ENCODE measurements at places on chromosomes 3 and 15. TPM values are rescaled to one million over a fixed set of nuclear protein-coding genes. Genes with fewer than 3 reads are reported as not detected.

Gene TUSC7
- total RNA-seq: not detected

Gene CPA3
- not detected for total RNA-seq

Gene CFAP161
- not detected for total RNA-seq

Gene SLMAP
- total RNA-seq: 53.4 TPM

Gene POLR2M
- 54.5 TPM for total RNA-seq

Gene GOLGA8G
- total RNA-seq: not detected

DNA sequence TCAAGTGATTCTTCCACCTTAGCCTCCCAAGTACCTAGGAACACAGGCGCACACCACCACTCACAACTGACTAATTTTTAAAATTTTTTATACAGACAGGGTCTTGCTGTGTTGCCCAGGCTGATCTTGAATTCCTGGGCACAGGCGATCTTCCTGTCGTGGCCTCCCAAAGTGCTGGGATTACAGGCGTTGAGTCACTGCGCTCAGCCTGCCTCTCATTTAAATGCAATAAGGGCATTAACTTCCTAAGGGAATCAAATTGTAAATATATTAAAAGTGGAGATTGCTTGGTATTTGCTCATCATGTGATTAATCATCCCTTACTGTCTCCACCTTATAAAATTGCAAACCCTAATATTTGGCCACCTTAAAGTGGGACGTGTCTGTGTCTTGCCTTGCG is 65.2 kb downstream of the PGPEP1L start:
- DNase-seq: no peak

- no peak for DNase-seq
Measured at GRCh38 chr3:100048248-100048647, 66.1 kb downstream of the FILIP1L start.

DNA sequence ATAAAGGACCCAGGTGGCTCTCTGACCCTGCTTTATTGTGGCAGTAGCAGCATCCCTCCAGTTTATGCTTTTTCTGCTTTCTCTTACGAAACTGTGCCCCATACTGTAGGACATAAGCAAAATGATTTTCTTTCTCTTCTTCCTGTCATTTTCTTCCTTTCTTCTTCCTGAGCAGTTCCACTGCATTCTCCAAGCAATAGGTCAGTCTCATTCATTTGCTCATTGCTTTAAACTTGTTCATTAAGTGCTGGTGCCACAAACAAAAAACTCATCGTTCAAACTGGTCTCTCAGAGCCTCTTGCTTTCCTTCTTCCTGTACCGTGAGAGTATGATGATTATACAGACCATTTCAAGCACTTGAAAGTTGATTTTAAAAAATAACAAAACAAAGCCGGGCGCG is 66.8 kb downstream of the PDE8A start:
- DNase-seq: no peak

DNA sequence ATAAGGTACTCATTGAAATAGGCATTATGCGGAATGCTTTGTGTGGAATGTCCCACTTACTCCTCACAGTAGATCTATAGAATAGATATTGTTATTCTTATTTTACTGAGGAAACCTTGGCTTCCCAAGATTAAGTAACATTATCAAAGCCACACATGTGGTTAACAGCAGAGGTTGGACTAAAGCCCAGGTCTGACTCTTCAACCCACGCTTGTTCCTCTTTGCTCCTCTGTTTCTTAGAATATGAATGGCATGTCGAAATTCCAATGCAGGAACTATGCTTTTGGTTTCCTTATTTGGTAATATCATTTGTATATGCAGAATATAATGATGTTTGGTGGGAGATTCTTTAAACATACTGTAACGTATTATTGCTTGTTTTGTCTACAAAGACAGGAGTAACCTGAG is 818.8 kb upstream of the LMCD1 start:
- no peak for DNase-seq

- DNase-seq: no peak
Measured at GRCh38 chr15:92624401-92624991, 31.1 kb downstream of the FAM174B start.

DNA sequence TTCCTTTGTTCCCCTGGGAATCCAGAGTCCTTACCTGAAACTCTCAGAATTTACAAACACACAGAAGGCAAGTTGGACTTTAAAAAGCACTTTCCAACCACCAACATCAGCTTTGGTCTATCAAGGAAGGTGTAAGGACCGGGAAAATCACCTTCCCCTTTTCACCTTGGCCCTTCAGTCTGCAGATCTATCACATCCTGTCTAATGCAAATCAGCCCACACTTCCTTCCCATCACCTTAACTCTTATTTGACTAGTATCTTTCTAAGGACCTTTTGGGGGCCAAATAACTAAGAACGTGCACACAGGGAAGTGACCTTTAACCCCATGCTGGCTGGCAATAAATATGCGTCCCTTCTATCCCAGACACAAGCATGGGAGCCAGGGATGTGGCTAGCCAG is 320.6 kb downstream of the ARRDC4 start:
- no peak for DNase-seq

DNA sequence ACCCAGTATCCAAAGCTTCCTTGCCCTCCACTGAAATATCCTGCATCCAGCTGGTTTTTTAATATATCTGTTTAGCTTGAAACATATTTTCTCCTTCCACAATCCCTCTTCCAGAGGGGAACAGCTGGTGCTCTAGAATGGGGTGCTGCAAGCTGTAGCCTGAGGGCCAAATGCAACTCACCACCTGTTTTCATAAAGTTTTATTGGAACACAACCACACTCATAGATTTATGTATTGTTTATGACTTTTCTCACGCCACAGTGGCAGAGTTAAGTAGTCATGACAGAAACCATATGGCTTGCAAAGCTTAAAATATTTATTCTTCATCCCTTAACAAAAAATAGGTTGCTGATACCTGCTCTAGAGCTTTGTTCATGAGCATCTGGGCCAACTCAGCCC is 298.7 kb downstream of the CLSTN2 start:
- DNase-seq: no peak

DNA sequence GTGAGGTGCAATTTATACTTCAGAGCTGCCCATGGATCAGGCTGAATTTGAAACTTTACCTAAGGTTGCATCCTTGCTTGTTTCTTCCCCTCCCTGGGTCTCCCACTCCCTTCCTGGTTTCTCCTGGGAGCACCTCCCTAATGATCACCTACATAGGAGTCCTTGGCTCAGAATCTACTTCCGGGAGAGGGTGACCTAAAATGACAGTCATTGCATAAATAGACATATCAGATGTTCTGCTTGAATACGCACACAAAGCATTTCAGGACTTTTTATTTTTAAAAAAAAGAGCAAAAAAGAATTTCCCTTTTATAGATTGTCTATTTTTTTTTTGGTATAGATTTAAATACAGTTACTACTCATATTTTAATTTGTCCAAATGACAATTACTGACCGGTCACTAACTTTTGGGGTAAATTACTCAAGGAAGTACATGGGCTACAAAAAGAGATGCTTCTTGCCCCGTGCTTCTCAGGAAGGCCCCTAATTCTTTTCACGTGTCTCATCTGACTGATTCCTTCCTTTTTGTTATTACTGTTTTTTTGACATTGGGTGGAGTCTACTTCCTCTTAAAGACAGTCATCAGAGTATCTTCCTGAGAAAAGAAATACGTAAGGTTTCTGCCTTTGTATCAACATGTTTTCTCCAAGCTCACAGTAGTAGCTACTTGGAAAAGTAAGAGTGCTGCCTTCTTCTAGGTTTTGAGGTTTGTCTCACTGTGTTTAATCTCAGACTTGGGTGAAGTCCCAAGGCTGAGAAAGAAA is 4.9 kb upstream of the MYZAP start:
- DNase-seq: no peak

DNA sequence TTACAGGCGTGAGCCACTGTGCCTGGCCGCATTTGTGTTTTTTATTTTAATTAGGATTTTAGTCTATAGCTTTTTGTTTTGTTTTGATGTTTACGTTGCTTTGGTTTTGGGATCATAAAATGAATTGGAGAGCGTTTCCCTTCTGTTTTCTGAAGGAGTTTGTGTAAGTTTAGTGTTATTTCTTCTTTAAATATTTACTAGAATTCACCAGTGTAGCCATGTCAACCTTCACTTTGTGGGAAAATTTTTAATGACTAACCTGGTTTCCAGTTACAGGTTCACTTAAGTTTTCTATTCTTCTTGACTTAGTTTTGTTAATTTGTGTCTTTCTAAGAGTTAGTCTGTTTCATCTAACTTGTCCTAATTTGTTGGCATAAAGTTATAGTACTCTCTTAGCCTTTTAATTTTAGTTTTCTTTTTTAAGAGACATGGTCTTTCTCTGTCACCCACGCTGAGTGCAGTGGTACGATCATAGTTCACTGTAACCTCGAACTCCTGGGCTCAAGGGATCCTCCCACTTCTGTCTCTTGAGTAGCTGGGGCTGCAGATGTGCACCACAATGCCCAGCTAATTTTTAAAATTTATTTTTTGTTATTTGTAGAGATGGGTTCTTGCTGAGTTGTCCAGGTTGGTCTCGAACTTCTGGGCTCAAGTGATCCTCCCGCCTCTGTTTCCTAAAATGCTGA is 61.0 kb downstream of the CHD2 start:
- no peak for DNase-seq

DNA sequence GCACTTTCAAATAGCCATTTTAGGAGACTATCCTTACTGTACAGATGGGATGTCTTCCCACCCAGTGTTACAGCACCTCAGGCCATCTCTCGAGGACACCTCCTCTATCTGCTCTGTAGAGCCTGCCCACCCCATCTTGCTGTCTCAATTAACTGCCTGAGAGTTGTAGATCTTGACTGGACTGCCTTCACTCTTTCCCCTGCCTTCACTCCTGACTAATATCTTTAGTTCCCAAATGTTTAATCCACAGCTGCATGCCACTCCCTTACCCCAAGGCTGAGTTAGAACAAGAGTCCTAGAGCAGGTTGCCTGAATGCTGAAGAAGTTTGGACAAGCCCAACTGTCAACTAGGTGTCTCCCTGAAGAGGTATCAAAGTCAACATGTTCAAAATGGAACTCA is 1.3 kb upstream of the PP2D1 start:
- no peak for DNase-seq

DNA sequence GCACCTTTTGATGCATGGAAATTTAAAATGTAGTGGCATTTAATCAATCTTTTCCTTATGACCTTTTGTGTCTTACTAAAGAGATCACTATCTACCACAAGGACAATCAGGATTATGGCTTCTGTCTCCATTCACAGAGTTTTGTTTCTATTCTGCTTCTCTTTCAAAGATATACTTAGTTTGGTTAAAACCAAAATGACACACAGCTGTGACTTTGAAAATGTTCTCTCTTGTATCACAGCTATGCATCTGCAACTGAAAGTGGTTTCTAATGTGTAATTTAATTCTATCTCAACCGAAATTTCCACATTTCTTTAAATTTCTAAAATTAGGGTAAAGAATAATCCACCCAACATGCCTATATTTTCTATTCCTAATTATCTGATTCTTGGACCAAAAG is 27.7 kb downstream of the HLTF start:
- DNase-seq: no peak

DNA sequence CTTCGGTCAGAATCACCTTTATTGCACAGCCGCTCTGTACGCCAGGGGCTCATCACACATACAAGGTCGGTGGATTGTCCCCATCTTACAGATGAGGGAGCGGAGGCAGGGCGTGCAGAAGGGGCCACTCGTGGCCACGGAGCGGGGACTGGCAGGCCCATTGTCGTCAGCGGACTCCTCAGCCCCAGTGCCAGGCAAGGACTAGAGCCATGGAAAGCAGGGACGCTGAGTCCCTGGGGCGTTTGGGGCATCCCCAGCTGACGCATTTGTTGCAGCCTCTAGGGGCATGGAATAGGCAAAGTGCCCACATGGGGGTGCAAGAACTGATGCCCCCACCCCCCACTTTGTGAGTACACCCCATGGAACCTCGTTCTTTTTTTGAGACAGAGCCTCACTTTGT is 29.8 kb upstream of the FURIN start:
- no peak for DNase-seq

DNA sequence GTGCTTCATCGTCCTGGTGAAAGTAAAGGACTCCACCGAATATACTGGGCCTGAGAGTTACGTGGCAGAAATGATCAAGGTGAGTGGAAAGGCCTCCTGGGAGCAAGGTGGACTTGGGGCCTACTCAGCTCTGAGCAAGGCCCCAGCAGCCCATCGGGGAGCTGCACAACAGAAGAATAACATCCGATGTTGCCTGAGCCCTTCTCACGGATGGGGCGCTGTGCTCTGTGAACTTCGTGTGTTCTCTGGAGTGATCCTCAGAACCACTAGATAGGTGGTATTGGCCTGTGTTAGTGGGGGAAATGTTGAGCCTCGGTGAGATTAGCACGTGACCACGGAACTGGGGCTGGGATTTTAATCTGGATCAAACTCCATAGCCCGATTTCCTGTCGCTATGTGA is 161.1 kb upstream of the BHLHE40 start:
- no peak for DNase-seq

- DNase-seq: peak; percentile 68
Measured at GRCh38 chr15:63938486-63939061, 104.8 kb upstream of the HERC1 start.

DNA sequence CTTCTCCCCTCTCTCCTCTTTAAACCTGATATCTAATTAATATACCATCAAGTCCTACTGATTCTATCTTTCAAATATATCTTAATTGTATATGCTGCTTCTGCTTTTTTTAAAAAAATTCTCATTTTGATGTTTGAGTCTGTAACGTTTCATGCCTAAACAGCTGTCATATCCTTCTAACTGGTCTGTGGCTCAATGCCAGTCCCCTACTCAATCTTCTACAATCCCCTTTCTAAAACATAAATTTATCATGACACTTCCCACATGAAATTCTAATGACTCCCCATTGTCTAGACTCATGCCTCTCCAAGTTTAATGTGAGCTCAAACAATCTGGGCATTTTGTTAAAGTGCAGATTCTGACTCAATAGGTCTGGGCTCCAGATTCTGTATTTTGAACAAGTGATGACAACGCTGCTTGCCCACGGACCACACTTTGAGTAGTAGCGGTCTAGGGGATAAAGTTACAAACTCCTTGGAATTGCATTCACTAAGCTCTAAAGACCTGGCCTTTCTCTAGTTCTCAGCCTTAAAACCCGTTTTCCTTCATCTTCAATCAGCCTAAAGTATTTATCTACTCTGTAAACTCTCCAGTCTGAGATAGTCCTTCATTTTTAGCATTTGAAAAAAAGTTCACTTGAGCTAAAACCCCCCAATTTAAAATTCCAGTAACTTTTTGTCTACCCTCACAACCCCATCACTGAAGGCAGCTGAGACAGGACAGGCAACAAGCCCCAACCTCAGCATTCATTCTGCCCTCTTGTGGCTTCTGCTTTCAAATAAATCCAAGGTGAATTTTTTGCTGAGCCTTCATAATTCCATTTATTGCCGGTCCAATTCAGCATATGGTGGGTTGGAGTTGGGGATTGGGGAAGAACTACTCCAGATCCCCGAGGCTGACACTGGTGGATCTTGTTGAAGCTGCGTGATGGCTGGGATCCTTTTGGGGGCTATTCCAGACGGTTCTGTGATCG is 88.1 kb upstream of the THRB start:
- DNase-seq: no peak

Data from activated CD4-positive, alpha-beta T cell treated with anti-CD3 and anti-CD28 coated beads, Interleukin-2, amount 10 ng/mL, durations not matched to agents 24 days and 14 days (primary cell).